MM.1S (cell line): ENCODE measurements at places on chromosomes 16 and 17.

GRCh38 chr16:77711179-77711578 lies 11.1 kb upstream of the NUDT7 start:
- no peak for DNase-seq

DNA sequence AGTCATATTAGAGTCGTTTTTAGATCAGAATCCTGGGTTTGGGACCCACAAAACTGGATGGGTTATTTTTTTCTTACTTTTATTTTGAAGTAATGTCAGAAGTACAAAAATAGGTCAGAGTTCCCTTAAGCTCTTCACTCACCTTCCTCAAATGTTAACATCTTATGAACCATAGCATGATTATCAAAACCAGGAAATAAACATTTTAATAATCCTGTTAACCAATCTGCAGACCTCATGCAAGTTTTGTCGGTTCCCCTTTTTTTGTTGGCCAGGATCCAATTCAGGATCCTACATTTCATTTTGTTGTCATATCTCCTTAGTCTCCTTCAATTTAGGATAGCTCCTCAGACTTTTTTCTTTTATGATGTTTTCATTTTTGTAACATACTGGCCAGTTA lies 162.0 kb downstream of the CHD9 start:
- no peak for DNase-seq

DNA sequence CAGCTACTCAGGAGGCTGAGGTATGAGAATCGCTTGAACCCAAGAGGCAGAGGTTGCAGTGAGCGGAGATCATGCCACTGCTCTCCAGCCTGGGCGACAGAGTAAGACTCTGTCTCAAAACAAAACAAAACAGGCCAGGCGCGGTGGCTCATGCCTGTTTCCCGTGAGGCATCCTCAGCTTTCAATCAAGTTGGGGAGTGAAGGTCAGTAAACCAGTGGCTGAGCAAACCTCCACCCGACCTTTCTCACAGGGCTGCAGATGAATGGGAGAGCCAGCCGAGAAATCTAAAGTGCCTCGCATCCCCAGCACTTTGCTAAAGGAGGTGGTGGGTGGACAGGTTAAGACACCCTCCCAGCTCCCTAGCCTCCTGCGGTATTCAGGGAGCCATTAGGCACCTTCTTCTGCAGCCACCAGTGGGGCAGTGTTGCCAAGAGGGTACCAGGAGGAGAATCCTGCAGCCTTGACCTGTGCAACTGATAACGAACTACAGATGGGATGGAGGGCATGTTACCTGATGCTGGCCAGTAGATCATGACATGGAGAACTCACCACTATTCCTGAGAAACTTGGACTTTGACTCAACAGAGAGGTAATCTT lies 59.0 kb downstream of the KPNA2 start:
- DNase-seq = no peak

- DNase-seq = no peak
Measured at GRCh38 chr16:2840914-2841313, 10.8 kb downstream of the ZG16B start.

GRCh38 chr16:76207270-76207669 lies 69.9 kb upstream of the CNTNAP4 start:
- no peak for DNase-seq

DNA sequence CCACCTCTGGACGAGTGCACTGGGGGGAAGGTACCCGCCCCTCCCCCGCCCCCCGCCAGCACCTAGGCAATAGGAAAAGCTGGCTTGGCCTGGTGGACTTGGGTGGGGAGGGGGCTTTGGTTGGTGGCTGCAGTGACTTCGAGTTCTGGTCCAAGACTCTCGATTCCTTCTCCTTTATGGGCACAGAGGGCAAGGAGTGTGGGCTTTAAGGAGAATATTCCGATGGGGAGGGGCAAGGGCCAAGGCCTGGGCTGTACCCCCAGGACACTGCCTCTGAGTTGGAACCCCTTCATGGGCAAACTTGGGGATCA lies 409 bp downstream of the ACSF2 start:
- no peak for DNase-seq

GRCh38 chr17:18158022-18158600 lies 25.5 kb upstream of the ALKBH5 start:
- DNase-seq = peak; percentile 90

DNA sequence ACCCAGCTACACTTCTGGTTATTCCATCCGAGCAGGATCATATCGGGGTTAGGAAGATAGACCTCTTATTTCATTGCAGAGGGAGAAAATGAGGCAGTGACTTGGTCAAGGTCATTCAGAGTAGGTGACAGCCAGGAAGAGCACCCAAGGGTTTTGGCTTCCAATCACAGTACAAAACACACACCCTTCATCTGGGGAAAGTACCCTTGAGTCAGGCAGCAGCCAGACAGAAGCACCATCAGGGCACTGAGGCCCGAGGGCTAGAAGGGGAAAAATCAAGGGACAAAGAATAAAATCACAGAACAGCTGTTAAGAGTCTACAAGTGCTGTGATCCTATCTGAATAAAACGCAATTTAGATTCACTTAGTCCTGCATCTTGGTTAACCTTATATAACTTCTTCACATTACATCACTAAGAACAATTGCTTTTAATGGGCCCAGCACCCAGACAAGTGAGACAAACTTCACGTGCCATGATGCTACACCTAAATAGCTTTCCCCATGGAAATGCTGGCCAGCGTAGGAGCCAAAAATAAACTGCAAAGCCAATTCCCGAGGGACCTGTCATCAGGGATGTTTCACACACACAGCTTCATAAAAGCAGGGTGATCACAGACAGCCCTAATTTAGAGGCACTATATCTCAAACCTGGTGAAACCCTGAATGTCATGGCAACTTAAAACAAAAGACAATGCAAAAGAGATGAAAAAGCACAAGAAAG lies 4.9 kb downstream of the UBE2O start:
- DNase-seq = no peak

- no peak for DNase-seq
Measured at GRCh38 chr17:40464392-40464855, 21.2 kb downstream of the IGFBP4 start.

- DNase-seq = no peak
Measured at GRCh38 chr17:43888548-43888947, 18.8 kb downstream of the MPP2 start.

DNA sequence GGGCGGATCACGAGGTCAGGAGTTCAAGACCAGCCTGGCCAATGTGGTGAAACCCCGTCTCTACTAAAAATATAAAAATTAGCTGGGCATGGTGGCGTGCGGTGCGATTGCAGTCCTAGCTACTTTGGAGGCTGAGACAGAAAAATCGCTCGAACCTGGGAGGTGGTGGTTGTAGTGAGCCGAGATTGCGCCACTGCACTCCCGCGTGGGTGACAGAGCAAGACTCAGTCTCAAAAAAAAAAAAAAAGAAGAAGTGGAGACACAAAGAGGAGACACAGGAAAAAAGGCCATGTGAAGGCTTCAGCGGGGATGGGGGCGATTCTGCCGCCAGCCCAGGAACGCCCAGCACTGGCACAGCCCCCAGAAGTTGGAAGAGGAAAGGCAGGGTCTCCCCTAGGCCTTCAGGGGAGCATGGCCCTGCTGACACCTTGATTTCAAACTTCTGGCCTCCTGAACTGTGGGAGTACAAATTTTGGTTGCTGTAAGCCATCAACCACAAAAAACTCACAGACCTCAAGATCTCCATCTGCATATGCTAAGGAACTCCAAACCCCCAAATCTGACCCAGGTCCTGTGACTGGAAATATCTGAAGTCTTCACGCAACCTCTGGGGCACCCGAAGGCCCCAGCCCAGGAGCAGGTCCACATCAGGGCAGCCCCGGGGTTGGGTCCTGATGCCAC lies 7.0 kb downstream of the SGSH start:
- no peak for DNase-seq

DNA sequence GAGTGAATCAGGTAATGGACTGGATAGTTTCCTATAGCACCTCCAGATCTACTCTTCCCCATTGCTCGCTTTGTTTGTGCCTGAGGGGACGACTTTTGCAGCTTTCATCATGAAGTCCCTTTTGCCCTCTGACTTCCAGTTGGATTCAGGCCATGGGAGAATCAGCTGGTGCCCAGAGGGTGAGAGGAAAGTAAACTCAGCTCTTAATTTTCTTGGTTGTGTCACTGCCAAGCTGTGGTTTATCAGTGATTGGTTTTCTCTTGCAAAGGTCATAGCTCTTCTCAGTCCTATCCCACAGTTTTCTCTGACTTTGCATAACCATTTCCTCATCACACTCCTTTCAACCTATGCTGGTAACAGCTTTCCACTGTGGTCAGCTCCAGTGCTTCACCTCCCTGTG lies 200.1 kb downstream of the KCNJ2 start:
- DNase-seq = no peak

DNA sequence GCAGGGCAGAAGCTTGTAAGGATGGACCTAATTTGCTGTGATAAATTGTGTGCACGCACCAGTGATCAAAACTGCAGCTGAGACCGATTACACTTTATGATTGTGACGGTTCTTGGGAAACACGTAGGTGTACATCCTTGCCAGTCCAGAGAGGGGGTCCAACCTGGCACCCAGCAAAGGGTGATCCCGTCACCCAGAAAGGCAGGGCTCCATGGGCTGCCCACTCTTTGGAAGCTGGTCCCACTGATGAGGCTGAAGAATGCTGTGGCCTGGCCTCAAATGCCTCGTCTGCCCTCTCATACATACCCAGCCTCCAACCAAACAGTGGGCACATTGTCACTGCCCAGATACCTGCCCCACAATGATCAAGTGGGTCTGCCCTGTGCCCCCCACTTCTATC lies 132.0 kb downstream of the C16orf78 start:
- DNase-seq = no peak

- peak; percentile 63 for DNase-seq
Measured at GRCh38 chr17:77476931-77477805, 336.4 kb downstream of the SEC14L1 start.

- no peak for DNase-seq
Measured at GRCh38 chr17:47179141-47179540, 10.0 kb downstream of the CDC27 start.

DNA sequence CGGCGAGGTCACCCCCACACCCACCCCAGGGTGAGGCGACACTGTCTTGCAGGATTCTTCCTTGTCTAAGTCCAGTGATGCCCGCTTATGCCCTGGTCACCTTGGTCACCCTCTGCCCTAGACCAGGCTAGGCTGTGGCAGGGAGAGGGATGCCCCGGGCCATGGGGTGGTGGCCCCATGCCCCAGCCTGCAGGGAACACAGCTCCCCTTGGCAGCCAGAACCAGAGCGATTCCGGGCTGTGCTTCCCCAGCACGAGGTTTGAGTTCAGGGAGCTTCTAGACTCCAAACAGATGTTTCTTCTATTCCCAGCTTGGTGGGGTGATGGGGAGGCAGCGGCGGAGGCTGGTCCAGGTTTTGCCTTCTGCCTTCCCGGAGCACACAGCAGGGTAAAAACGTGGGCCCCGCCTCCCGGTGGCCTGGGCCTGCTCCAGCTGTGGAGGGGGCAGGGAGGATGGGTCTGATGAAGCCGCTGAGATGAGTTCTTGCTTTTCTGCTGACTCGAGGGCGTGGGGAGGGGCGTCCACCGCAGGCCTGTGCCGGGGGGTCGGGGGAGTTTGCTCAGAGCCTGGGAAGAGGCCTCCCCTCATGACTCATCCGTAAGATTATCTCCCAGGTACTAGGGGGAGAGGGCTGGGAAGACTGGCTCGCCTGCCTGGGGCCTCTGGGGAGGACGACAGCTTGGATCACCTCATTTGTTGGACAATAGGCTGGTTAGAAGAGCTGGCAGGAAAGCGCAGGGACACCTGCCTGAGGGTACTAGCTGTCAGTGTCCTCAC lies 15.4 kb downstream of the SMTNL2 start:
- no peak for DNase-seq

DNA sequence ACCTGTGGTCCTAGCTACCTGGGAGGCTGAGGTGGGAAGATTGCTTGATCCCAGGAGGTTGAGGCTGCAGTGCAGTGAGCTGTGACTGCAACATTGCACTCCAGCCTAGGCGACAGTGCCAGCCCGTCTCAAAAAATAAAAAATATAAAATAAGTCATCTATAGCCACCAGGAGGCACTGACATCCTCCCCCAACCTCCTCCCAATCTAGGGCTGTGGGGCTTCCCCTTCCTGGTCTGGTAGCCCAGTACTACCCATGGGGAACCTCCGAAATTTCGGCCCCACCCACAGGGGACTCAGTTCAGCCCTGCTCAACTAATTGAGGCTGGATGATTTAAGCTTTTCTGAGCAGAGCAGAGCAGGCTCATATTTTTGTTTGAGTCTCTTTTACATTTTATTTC lies 3.2 kb downstream of the ZSCAN10 start:
- peak; percentile 70 for DNase-seq

GRCh38 chr17:11639736-11640462 lies 41.6 kb downstream of the DNAH9 start:
- DNase-seq = no peak

GRCh38 chr16:6125483-6126259 lies 1028.1 kb upstream of the EEF2KMT start:
- no peak for DNase-seq

DNA sequence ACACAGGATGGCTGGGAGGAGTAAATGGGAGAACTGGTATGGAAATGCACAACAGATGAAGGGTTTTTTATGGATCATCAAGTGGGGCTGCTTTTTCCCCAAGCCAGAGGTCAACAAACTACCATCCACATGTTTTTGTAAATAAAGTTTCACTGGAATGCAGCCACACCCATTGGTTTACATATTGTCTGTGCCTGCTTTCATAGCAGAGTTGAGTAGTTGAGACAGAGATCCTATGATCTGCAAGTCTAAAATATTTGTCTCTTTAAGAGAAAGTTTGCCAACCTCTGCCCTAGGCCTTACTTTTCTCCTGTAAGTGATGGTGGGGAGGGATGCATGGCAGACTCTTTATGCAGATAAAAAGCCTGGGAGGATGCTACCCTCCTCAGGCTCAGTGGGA lies 341.4 kb downstream of the CA10 start:
- DNase-seq = no peak

- no peak for DNase-seq
Measured at GRCh38 chr17:12665263-12666210, at the start of gene MYOCD. Gene MYOCD (plus strand): TSS chr17:12665890. CDS start chr17:12666189, 299 bp downstream.

DNA sequence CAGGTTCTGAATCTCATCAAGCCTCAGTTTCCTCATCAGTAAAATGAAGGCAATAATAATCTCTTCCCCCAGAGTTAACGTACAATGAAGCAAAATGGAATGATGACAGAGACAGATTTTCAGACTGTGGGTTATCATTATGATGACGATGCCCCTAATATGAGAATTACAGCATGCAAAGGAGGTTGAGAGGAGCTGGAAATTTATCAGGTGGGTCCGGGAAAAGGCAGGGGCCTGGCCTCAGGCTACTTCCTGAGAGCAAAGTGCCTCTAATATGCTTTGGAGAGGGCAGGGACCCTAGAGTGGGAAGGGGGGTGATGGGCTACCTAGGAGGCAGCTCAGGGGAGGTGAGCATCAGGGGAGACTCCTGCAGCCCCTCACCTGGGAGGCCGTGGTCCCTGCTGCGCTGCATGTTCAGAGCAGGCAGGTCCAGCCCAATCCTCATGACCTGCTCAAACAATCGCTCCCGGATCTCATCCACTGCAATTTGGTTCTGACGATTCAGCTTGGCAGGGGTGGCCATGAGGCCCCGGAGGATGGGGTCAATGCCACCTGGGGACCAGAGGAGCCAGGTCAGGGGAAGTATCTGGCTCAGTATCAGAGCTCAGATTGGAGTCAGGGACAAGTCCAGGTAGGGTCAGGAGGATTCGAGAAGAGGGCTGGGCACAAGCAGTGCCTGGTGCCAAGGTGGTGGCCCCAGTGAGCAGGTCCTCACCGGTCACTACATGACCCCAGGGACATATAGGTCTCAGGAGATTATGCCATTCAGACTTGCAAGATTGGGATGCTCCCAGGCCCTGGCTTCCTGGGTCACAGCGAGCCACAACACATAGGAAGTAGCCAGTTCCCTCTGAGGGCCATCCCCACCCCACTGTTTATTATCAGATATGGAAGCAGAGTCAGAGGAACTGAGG lies 8.1 kb downstream of the MPO start:
- no peak for DNase-seq
